ENCODE measurements at places on chromosomes 6 and 20. TPM values are rescaled to one million over a fixed set of nuclear protein-coding genes. Genes with fewer than 3 reads are reported as not detected.
A peak's percentile ranks its signal among the peaks of the same experiment; 100 is the strongest.

TGM3 gene
- total RNA-seq, result 1,379 TPM

TSPO2 gene
- total RNA-seq, result not detected

DNA sequence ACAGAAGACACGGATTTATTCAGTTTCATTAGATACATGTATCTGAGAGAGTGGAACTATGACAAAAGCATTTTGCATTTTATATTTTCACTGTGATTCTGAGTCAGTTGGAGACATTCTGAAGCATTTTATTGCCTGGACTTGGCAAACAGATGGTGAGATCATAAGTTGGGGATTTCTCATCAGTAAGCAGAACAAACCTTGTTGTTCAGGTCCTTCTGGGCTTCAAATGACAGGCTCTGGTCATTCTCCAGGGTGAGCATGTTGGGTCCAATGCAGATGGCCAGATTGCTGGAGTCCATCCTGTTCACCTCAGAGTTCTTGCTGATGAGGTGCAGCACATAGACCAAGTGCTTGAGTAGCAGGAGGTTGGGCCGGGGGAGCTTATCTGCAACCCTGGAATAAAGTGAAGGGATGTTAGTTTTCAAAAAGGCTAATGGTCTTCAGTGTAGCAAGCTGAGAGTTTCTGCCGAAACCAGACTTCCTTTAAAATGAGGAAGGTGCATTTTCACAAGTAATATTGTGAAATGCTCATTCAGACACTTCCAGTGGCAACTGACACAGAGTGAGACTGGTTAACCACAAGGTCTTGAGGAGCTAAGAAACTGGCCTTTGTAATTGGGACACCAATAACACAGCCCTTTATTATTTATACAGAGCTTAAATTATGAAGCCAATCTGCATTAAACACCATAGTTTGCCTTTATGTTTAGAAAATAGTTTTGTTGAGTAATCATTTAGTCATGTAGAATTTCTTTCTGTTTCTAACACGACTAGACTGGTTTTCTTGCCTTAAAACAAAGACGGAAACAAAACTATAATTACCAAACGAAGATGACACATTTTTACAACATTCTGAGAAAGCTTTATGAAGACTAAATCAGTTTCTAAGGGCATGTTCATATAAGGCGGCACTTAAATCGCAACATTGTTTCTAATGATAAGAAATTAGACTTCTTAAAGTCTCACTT is 5.6 kb downstream of the TAGAP start:
- ATAC-seq, result peak; percentile 87

RAB32 gene
- 5.7 TPM for total RNA-seq

GRCh38 chr6:1991332-1991878 is 254.0 kb downstream of the GMDS start:
- ATAC-seq, result no peak

PARD6B gene
- total RNA-seq, result 6.5 TPM

DNA sequence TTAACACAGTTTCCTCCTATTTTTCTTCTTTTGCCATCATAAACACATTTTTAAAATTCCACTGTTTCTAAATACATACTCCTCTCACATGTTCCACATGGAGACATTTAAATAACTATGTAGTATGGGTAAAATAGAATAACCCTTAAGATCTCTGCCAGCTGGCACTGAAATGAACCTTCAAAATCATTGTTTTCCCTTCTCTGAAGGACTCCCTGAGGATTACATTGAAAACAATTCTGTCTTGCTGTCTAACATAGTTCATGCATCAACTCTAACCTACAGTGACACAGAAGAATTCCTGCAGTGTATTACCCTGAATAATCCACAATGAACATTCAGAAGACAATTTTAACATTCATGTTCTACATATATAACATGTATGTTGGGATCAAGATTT is 1361.8 kb upstream of the CITED2 start:
- ATAC-seq, result no peak

Measured in esophagus mucosa (tissue), 1 donor.